ENCODE measurements at places on chromosomes 3 and 15.

DNA sequence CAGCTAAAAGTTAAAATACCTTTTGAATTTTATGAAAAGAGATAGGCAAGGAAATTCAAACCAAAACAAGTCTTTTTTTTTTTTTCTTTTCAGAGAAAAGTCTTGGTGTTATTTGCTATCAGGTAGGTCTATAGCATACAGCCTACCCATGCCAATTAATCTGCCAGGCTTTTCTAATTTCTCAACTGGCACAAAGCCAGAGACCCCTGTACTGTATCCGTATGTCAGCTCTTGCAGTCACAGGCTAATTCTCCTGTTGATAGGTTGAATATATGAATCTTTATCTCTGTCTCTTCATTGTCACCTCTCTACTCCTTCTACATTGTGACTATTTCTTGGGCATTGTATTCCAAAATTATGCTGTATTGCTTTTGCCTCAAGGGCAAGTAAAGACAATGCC is 133.4 kb downstream of the IL5RA start:
- no peak for DNase-seq

GRCh38 chr3:126682009-126682408 is 22.0 kb upstream of the CHCHD6 start:
- no peak for DNase-seq

- DNase-seq, result no peak
These were observed 70.8 kb upstream of the ZBTB20 start for GRCh38 chr3:115217678-115218451.

DNA sequence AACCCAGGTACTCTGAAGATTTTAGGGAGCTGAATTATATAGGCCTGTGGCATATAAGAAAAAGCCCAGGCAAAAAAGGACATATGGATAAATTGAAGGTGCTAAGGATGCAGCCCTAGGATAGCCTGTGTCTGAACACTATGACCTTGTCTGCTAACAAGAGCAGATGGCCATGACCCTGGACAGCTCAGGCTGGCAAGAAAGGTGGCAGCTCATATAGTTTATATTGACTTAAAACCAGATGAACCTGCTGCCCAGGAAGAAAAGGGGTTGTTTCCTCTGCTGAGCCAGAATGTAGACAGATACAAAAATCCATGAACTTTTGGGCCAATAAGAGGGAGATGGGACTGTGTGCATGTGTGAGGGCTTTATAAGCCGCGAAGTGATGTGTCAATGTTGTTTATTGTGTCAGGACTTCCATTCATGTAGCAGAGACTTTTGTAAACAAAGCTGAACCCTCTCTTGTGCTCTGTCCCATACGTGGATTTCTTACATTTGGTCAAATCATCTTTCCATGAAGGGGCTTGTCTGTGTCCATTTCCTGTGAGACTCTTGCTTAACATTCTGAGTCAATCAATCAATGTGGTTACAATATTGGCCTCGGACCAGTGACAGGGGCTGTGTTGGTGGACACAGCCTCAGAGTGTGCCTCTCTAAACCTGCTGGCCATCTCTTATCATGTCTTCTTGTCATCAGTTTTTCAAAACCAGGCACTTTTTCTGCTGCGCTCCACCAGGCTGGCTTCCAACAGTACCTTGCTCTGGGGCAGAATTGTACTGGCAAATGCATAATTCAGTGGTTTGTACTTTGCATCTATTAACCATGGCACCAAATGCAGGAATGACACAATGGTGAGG is 321.2 kb downstream of the WDR72 start:
- no peak for DNase-seq

- no peak for DNase-seq
These were observed 38.3 kb downstream of the KBTBD12 start for GRCh38 chr3:127953091-127954035.

GRCh38 chr3:129513705-129514104 is 14.7 kb upstream of the RHO start:
- DNase-seq, result no peak

DNA sequence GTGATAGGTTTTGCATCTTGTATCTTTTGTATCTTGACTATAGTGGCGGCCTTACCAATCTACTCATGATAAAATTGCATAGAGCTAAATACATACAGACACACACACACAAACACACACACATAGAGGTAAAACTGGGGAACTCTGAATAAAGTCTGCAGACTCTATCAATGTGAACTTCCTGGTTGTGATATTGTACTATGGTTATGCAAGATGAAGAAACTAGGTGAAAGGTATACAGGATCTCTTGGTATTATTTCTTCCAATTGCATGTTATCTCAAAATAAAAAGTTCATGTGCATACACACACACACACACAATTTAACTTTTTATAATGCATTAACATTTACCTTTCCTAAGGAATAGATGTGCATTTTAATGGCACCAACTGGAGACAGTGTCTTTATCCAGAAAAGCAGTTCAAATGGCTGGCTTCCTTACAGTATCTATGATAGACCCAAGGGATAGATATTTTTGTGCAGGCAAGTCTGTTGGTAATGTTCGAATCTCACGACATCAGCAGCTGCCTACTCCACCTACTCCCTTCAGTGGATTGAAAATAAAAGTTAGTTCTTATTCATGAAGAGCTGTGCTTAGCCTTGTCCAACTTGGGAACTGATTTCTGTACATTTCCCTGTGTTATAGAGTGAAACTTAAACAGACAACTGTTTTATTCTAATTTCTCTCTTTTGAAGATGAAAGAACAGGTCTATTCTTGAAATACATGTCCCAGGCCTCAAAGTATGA is 46.9 kb upstream of the SPRED1 start:
- DNase-seq, result no peak

GRCh38 chr3:66816090-66816761 is 181.9 kb upstream of the KBTBD8 start:
- peak; percentile 19 for DNase-seq

- DNase-seq, result no peak
These were observed 114.0 kb downstream of the RFTN1 start for GRCh38 chr3:16399473-16399872.

DNA sequence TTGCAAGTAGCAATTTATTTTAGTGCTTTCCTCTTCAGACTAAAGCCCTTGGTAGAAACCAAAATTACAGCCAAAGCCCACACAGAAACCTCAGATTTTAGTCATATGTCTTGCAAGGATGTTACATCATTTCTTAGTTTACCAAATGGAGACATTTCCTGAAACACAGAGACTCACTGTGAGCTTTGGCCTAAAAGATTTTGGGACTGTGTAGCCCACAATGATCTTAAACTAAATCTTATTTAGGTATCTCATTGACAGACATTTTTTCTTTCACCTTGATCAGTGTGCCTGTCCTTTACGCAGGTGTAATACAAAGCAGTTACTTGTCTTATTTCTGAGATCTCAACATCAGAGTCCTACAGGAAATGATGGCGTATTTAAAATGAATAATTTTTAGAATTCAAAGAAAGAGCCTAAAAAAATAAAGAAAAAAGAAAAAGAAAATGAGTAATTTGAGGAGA is 27.8 kb upstream of the AP4E1 start:
- no peak for DNase-seq

DNA sequence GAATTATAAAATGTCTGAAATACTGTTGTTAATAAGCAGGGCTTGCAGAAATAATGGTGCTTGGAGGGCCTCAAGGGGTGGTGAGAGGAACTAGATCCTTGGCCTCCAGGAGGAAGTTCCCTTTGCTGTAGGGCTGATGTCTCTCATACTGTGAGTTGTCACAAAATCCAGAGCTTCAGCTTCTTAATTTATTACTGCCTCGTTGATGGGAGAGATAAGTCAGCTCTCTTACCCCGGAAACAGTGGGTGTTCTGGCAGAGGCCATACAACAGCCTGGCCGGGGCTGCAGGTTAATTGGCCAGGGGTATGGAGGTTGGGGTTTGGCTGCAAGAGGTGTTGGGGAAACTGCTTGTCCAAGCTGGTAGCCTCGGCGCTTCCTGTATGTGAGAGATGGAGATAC is 15.5 kb downstream of the MAPKAPK3 start:
- DNase-seq, result no peak

DNA sequence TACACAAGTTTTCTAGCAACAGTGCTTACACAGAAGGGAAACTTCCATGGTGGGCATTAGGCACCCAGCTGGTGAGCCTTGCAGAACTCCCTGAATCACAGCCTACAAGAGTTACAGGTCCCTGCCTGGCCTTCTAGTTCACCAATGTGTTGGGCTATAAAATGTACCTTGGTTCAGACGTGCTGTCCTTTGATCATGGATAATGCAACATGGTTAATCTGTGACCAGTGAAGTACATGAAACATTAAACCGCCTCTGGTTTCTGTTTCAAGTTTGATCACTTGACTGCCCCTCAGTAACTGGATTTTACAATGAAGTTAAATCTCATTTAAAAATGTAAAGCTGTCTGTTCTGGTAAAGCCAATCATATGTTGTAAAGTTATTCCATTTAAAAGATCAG is 51.8 kb downstream of the FMN1 start:
- no peak for DNase-seq

GRCh38 chr15:89893027-89893426 is 767 bp downstream of the AP3S2 start:
- DNase-seq, result no peak

GRCh38 chr15:34828145-34828911 is 33.0 kb upstream of the ACTC1 start:
- no peak for DNase-seq

GRCh38 chr3:178434206-178434805 is 101.9 kb upstream of the KCNMB2 start:
- no peak for DNase-seq

DNA sequence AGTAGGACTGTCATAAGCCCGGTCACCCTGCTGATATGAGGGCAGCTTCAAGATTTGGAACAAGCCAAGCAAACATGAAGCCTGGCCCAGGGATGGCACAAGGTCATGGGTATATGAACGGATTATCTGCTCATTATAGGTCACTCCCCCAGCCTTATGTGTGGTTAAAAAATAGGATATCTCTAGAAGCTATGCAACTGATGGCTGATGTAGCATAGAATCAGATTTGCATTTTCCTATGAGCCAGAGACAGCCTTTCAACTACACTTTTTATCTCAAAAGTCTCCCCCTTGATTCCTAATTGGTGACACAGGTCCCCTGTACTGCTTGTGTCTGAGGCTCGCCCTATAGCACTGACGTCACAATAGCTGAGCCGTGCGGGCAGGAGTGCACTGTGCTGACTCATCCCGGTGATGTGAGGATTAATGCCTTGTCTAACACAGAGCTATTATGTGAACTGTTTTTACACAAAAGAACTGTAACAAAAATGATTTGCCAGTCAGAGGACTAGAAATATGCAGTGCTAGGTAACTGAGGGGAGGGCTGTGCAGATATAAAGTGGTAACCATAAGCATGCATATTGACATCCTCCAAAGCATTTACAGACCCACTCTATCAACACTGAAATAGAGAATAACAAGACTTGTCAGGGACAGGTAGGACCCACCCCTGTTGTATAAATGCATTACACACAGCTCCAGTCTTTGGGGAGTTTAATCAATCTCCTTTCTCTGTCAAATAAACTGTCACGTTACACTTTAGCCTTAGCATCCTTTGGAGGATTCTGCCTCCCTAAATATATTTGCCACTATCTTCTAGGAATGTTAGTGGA is 204.9 kb downstream of the TIGIT start:
- no peak for DNase-seq

DNA sequence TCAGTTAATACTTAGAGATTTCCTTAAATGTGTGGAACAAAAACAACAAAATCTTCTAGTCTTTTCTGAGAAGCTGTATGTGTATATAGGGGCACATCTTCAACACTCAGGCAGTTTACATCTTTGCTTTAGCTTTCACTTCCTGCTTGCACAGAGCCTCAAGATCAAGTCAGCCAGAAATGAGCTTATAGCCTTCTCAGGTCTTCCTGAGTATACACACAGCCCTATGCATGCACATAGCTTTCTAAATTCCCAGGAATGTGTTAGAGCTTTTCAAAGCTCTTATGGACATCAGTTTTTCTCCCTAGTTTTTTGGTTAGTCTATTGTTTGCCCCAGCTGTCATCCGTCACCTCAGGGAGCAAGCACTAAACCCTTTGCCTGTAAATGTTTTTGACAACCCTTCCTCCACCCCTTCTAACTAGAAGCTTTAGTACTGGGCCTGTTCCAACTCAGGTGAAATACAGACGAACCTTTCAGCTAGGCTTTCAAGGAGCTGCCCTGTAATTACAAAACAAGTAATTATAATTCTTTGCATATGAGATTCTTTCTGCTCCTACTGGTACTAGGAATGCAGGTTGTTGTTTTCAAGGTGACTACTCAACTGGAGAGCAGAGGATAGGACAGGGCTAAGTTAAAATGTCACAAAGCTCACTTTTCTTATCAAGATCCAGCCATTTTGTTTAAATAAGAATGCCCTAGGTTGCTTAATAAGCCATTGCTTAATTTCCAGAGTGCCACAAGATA is 22.6 kb upstream of the MTMR10 start:
- no peak for DNase-seq

GRCh38 chr3:62832553-62832952 is 42.7 kb downstream of the CADPS start:
- no peak for DNase-seq

GRCh38 chr15:79673416-79674123 is 223.2 kb downstream of the MTHFS start:
- no peak for DNase-seq

DNA sequence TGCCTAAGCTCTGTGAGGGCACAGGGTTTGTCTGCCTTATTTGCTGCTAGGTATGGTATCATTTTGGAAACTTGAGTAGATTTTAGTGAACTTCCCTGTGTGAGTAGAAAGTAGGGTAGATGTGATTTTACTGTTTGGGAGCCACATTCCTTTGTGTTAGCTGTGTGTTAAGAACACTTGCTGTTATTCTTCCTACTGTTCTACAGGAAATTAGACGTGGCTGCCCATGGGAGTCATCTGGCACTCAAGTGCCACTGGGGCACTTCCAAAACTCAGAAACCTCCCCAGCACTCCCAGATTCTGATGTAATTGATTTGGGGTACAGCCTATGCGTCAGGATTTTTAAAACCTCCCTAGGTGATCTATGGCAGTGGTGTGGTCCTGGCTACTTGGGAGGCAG is 369.9 kb upstream of the C2CD4B start:
- DNase-seq, result no peak

DNA sequence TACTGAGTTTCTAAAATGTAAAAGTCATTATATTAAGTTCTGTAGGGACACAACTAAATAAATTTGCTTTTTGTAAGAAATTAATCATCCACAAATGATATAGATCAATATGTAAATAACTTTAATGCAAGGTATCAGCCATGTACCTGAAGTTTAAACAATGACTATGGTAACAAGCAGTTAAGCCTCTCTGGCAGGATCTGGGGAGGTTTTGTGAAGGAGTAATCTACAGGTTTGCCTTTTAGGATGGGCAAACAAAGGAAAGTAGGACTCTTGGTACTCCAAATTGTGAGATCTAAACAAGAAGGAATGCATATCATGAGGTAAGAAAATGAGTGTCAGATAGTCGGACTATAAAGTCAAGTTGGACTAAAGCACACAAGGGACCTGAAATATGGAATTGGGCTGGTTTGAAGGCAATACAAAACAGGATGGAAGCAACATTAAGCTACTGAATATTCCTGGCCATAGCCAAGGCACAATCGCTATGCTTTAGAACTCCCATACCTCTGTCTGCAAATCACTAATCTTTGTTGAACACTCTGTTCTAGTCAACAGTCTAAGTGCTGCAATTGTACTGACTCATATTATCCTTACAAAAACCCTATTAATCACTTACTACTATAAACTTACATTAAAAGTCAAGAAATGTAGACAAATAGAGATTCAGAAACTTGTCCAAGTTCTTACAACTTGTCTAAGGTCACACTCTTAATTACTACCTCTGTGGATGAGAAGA is 412.8 kb downstream of the DIPK2A start:
- no peak for DNase-seq
